ENCODE measurements at places on chromosomes 11 and 22. TPM values are rescaled to one million over a fixed set of nuclear protein-coding genes. Genes with fewer than 3 reads are reported as not detected.

The HMOX1 gene
- total RNA-seq = 172 TPM

- no peak for DNase-seq
Observed at GRCh38 chr11:12251666-12252560, 125.5 kb upstream of the PARVA start.

- no peak for DNase-seq
Observed at GRCh38 chr11:95341221-95341620, 110.2 kb upstream of the SESN3 start.

The STK33 gene
- 2.1 TPM for total RNA-seq

The TPBGL gene
- not detected for total RNA-seq

GRCh38 chr22:26462051-26462450 lies 21.5 kb downstream of the HPS4 start:
- no peak for DNase-seq

DNA sequence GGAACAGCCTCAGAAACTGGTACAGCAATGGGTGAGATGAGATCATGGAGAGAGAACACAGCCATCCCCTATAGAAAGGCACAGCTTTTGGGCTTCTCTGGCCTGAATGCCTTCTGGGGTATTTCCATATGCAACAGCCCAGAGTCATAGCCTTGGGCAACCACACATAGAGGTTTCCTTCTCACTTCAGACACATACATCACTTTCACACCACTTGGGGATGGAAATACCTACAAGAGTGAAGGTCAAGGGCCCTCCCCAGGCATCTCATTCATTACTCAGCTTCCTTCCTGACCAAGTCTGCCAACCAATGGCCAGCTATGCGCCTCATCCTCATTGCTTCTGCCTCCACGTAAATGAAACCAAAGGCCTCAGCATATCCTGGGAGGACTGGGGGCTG lies 17.7 kb upstream of the OLFML1 start:
- no peak for DNase-seq

- no peak for DNase-seq
Observed at GRCh38 chr22:30591191-30591587, 521 bp downstream of the PES1 start.

DNA sequence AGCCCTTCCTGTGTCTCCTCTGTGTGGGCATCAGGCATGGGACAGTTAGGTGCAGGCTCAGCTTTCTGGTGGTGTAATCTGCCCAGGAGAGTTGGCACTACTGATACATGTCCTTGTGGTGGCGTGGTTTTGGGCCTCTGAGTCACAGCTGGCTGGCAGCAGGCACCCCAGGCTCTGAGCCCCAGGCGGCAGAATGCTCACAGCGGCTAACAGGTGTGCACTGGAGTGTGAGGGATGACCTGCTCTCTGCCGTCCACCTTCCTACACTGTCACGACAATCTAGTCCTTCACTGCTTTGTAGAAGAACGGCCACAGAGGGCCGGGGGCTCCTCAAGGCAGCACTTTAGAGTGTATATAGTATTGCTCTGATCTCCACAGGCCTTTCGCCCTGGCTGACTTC lies 100.3 kb upstream of the PITPNB start:
- DNase-seq = peak; percentile 3

DNA sequence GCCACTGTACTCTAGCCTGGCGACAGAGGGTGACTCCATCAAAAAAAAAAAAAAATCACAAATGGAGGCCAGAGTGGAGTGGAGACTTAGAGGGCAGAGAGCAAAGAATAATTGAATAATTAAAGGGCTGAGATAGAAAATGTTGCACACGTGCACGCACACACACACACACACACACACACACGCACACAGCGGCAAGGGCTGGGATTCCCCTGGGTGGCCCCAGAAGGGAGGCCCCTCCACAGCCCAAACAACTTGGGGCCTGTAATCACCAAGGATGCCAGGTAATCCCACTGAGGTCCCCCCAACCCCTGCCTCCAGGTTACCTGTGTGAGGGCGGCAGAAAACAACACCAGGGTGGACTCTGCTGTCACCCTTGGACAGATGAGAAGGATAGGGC lies 12.0 kb upstream of the DGKZ start:
- DNase-seq = no peak

GRCh38 chr11:27055065-27055682 lies 14.6 kb downstream of the BBOX1 start:
- peak; percentile 14 for DNase-seq

The RBM4B gene
- 14.4 TPM for total RNA-seq

GRCh38 chr22:29621761-29622526 lies 18.5 kb downstream of the NF2 start:
- DNase-seq = no peak

DNA sequence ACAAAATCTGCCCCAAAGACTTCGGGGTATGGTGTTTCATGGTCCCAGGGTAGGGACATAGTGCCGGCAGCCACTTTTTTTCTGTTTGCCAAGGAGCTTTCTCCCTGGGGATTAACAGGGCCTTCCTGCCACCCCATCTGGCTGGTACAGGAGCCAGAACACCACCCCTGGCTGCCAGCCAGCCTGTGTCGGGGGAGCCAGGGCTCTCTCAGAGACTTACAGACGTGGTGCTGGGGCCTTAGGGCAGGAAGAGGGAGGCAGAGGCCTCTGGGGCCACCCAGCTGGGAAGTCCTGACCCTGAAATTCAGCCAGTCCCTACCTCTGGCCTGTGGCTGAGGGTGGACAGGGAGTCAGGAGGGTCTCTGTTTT lies 52.4 kb upstream of the CDON start:
- peak; percentile 71 for DNase-seq
